Stimulated activated CD4-positive, alpha-beta T cell treated with anti-CD3 and anti-CD28 coated beads, Interleukin-1b, Interleukin-23, amount 100 ng/mL, for 1 hour (primary cell): ENCODE measurements at places on chromosomes 11 and 22.

- no peak for DNase-seq
These were observed 22.9 kb upstream of the THY1 start for GRCh38 chr11:119445850-119446249.

DNA sequence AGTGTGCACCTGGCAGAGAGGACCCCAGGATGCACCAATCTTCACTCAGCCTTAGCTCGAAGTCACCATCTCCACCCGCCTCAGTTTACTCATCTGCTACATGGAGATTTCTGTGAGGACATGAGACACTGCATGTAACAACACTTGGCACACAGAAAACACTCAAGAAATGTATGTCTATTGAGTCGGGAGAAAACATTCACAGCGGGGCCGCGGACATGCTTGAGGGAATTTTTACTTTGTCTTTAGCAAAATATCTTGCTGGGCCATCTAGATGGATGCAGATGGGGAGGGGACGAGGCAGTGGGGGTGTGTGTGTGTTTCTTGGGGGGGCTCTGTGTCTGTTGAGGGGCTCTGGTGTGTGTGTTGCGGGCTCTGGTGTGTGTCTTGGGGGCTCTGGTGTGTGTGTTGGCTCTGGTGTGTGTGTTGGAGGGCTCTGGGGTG lies 28.4 kb upstream of the RFPL3 start:
- no peak for DNase-seq

GRCh38 chr11:44989831-44990566 lies 39.3 kb upstream of the TP53I11 start:
- no peak for DNase-seq

GRCh38 chr22:22111267-22111751 lies 128.7 kb upstream of the TOP3B start:
- no peak for DNase-seq

DNA sequence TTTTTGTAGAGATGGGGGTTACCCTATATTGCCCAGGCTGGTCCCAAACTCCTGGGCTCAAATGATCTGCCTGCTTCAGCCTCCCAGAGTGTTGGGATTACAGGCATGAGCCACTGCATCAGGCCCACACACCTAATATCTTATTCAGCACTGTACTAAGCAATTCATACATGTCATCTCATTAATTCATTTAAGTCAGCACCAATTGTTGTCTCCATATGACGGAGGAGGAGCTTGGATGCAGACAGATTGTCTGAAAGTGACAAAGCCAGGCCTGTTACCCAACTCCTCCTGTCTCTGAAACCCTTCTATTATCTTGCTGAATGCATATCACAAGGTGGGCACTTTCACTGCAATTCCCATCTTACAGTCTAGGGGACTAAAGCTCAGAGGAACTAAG lies 57.5 kb upstream of the ALX4 start:
- DNase-seq = no peak

DNA sequence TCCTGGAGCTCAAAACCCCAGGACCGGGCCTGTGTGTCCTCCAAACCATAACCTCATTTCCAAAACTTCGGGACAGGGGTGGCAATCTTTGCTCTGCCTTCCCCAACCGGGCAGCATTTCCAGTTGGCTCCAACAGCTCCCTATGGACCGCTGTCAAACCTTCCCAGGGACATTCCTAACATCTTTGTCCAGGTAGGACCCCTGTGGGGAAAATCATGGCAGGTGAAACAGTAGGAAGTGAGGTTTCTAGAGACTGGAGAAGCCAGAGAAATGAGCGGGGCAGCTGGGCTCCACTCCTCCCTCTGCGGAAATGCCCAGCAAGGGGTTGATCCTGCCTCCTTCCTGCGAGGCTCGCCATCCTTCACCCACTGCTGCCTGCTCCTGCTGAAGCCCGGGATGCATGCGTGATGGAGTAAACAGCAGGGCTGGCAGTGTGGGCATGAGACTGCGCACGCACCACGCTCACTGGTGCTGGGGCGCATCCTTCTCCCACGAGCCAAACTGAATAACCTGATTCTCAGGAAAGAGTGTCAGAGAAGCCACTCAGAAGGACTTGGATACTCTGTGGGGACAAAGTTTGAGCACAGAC lies 136.4 kb downstream of the BUD13 start:
- DNase-seq = no peak

- no peak for DNase-seq
These were observed 19.0 kb upstream of the LMO1 start for GRCh38 chr11:8282631-8283030.

GRCh38 chr11:44010789-44011251 lies 37.0 kb upstream of the ACCSL start:
- no peak for DNase-seq

DNA sequence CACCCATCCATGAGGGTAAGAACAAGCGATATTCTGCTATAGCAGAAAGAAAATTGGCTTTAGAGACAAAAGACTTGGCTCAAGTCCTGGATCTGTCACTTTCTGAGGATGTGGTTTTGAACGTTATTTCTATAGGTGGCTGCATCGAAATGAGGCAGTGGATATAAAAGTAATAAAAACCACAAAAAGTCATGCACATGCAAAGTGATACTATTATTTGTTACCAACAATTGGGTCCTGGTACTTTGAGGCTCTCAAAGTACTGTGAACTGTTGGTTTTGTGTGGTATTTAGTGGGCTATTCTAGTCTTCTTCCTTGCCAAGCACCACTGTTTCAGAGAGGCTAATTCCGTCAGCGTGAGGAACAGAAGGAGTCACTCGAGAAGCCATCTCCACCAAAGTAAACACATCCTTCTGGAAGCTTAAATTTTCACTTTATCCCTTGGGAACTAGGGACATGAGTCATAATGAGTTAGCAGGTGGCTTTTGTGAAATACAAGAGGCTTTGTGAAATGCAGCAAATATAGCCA lies 13.1 kb downstream of the UBASH3B start:
- DNase-seq = no peak

DNA sequence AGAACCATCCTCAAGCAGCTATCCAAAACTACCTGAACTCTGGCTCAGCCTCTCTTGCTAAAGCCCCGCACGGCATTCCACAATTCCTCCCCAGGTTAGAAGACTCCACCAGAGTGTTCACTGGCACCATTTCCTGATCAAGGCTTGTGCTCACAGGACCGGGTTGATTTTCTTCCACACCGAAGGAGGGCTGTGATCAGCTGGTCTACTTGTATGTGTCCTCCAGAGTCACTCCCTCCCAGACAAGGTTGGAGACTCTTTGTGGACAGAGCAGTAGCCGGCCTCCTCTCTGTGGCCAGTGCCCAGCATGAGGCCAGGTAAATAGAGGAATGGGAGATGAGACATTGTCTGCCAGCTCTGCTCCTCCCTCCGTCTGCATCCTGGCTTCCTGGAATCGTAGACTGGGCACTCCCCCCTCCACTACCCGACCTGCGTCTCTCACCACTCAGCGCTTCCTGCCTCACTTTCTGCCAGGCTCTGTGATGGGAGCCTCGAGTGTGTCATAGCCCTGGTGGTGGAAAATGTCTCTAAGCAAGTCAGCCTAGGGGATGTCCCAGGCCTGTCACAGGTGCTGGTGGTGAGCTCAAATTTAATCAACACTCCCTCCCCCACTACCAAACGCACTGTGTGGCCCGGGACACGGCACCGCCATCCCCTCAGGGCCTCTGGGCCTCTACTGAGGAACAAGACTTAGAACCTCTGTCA lies 12.5 kb upstream of the TMPRSS6 start:
- DNase-seq = peak; percentile 72

GRCh38 chr22:28521451-28521850 lies 158.2 kb downstream of the TTC28 start:
- DNase-seq = no peak

DNA sequence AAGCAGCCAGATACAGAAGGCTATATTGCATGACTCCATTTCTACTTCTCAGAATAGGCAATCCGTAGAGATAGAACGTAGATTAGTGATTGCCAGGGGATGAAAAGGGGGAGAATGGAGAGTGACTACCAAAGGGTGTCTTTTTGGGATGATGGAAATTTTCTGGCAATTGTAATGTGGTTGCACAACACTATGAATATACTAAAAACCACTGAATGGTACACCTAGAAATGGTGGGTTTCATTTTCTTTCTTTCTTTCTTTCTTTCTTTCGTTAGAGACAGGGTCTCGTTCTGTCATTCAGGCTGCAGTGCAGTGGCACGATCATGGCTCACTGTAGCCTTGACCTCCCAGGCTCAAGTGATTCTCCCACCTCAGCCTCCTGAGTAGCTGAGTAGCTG lies 54.4 kb downstream of the BID start:
- DNase-seq = no peak

DNA sequence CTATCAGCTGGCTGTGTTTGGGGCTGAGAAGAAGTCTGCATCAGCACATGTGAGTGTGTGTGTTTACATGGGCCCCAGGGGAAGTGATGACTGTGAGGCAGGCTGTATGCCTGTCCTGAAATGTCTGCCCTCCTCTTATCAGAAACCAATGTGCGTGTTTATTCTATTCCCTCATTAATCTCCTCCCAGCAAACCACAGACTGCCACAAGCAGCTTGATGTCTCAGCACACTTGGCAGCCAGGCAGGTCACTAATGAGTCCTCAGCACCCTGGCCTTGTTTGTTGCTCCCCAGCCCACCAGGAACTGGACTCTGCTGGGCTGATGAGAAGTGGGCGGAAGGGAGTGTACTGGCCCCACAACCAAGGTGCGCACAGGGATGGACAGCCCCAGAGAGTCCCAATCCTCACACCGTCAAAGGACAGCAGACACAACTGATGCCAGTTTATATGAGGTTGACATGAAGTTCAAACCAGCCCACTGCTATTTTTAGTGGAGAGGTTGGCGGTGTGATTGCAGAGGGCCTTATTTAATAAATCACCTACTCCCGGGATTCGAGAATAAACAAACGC lies 225.8 kb downstream of the ETS1 start:
- no peak for DNase-seq

DNA sequence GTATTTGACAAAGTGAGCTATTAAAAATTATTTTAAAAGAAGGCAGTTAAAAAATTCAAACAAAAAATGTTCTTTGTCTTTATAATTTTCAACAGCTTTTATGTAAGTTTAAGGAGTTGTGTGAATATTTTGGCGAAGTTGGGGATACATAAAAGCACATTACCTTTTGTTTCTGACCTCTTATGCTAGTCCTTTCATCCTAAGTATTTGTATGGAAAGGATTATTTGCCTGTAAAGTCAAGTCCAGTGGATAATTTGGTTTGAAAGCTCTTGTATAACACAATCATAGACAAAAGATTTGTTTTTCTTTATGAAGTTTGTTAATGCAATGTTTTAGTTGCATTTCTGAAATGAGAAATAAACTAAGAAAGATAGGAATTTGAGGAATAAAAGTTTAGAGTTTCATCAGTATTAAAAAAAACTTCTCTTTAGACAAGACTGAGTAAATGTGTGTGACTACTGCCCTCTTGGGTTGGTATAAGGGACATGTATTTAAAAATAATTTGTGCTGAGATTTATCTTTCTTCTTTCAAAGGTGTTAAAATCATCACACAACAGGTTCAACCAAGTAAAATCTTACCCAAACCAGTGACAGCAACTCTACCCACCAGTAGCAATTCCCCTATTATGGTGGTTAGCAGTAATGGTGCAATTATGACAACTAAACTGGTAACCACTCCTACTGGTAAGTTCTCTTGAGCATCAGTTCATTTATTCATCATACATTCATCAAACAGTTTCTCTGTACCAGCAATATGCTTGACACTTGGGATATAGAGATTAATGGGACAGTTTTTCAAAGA lies 68.2 kb downstream of the EMSY start:
- no peak for DNase-seq

DNA sequence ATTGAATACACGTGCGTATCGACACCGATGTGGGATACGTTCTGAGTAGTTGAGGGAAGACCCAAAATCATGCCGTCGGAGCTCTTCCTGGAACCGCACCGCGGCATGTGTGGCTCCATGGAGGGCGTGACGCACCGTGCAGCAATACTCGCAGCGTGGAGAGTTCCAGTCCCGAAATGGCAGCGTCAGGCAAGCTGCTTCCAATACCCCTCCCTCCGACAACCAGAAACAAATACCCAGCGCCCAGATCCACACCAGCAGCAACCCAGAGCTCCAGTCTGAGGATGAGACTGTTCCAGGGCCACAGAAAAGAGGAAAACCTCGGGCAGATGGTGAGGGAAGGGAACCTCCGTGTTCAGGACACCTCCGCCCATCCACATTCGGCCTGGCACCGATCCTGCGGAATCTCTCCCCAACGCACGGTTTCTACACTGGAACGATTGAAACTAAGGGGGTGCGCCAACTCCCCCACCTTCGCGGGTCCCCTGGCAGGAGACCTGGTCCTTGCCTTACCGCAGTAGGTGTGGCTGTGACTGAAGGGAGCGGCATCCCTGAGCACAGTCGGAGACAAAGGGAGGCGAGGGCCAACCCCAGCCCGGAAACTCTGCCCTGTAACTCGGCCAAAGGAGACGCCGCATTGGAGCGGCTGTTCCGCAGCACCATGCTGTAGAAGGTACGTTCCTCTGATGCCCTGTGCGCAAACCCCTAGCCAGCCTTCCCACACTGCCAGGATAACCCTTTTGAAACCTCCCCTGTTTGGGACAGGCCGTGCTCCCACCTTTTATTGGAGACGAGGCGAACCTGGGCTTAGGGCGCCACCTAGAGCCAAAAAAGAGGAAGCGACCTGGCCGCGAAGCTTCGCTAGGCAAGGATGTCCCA lies 28.2 kb downstream of the DBX1 start:
- DNase-seq = no peak

DNA sequence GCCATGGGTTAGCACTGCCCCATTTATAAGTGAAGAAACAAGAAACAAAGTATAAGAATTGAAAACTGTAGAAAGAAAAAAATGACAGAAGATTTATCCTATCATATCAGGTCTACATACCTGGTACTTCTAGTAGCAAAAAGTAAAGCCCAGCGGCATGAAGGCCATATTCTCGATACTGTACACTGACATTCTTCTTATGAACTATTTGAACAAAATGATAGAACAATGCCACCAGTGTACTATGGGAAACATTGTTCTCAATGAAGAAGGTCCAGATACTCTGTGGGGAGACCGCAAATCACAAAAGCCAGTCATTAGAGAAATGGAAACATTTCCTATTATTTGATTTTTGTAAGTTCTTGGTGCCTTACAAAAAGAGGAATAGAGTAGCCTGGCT lies 7.0 kb downstream of the NCAPD3 start:
- no peak for DNase-seq

DNA sequence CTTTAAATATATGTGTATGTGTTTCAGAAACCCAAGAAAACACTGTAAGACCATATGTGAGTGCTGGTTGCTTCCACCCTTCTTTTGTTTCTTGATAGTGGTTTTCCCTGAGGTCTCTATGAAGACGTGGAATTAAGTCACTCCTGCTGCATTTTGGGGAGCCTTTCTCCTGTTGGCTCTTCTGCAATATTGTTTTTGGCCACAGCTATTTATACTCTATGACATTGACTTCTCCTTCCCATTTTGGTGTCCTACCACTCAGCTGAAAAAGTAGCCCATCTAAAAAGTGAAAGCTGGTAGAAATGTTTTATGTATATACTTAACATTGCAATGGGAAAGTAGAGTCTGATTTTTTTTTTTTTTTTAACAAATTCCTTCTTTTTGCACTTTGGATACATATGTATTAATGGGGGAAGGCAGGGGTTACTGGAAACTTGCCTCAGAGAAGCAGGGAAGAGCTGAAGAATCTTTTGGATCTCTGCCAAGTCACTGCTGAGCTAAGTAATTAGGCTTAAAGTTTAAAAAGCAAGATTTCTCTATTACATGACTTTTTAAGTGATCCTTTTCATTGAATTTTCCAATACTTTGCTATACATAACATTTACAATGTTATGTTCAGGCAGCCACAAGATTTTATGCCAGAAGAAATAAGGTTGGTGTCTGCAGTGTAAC lies 1.8 kb downstream of the TTC17 start:
- no peak for DNase-seq
